ENCODE measurements at places on chromosomes 1 and 21. TPM values are rescaled to one million over a fixed set of nuclear protein-coding genes. Genes with fewer than 3 reads are reported as not detected.
A peak's percentile ranks its signal among the peaks of the same experiment; 100 is the strongest.

Gene LCE1A
- total RNA-seq = not detected

Gene MRPL24
- 74.1 TPM for total RNA-seq

GRCh38 chr1:36567601-36568341, 85.1 kb upstream of the CSF3R start:
- no peak for DNase-seq

DNA sequence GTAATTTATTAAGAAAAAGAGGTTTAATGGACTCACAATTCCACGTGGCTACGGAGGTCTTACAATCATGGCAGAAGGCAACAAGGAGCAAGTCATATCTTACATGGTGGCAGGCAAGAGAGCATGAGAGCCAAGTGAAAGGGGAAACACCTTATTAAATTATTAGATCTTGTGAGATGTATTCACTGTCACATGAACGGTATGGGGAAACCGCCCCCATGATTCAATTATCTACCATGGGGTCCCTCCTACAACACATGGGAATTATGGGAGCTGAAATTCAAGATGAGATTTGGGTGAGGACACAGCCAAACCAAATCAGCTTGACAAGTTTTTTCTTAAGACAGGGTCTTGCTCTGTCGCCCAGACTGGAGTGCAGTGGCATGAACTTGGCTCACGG, 14.3 kb downstream of the DAP3 start:
- no peak for DNase-seq

DNA sequence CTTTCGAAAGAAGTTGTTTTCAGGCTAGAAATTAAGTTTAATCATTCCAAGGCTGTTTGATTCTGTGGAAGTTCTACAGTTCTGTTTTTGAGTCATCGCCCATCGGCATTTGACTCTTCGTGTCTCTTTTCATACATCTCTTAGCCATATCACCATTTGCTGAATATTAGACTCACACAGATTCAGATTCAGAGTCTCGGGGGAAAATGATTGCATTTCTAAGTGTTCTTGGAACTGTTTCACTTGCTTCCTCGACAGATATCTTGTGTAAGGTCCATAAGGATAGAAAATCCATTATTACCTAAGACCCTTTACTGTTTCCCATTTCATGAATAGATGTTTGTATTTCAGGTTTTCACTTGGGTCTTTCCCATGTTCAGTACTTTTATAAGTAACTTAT, 237.0 kb upstream of the SGIP1 start:
- no peak for DNase-seq

GRCh38 chr1:81305997-81306452, 494.7 kb upstream of the ADGRL2 start:
- peak; percentile 52 for DNase-seq

Gene GBP5
- 0.26 TPM for total RNA-seq

DNA sequence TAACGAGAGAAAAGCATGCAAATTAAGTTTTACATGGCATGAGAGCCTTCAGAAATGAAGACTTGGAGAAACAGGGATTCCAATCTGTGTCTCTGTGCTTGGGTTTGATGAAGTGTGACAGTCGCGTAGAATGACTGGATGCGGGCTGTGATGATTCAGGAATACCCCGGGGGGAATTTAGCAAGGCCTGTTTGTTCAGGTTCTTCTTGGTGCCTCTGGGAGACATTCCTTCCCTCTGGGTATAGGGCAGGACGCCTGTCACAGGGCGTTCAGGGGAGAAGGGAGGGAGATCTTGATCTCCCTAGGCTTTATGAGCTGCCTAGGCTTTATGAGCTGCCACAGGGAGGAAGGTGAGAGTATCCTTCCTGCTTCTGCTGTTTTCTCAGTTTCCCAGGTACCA, 36.6 kb downstream of the DOP1B start:
- peak; percentile 75 for DNase-seq

- DNase-seq = no peak
Observed at GRCh38 chr1:26036756-26037281, 9.1 kb downstream of the SLC30A2 start.

DNA sequence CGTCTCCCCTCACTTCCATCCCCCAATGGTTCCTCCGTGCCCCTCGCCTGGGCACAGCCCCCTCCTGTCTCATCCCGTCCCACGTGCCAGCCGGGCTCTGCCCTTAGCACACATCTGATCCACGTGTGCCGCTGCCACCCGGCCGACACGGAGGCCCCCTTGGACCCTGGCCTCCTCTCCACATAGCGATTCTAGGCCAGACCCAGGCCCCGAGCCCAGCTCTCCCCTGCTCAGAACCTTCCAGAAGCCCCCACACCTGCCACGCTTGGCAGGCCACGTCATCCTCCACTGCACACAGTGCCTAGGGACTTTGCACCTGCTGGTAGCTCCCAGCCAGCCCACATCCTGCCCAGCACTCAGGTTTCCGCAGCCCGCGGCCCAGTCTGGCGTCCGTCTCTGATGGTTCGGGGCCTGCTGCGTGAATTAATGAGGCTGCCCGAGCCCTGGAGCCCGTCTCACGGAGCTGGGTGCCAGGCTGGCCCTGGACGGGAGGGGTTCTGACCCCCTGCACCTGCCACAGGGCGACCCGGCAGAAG, 20.1 kb downstream of the PLCH2 start:
- no peak for DNase-seq

DNA sequence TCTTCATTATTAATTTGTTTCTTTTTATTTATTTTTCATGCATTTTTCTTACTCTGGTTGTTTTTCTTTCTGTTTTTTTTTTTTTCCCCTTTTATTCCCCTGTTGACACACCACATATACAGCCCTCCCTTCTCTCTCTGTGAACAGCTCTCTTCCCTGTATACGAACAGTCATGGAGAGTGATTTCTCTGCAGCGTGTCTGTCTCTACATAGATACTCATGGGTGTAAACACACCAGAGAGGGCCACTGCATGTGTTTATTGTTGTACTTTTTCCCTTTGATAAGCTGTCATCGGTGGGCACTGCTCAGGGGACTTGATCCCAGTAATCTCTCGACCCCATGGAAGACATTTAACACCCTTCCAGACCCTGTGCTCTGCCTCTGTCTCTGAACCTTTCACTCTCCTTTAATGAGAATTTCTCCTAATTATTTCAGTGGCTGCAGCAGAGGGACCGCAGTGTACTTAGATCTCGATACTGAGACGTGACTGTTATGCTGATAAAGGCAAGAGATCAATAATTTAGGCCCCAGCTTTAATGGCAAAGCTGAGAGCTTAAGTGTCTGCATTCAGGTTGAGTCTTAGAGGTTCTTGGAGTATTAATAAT, 113.1 kb downstream of the PBX1 start:
- DNase-seq = no peak

DNA sequence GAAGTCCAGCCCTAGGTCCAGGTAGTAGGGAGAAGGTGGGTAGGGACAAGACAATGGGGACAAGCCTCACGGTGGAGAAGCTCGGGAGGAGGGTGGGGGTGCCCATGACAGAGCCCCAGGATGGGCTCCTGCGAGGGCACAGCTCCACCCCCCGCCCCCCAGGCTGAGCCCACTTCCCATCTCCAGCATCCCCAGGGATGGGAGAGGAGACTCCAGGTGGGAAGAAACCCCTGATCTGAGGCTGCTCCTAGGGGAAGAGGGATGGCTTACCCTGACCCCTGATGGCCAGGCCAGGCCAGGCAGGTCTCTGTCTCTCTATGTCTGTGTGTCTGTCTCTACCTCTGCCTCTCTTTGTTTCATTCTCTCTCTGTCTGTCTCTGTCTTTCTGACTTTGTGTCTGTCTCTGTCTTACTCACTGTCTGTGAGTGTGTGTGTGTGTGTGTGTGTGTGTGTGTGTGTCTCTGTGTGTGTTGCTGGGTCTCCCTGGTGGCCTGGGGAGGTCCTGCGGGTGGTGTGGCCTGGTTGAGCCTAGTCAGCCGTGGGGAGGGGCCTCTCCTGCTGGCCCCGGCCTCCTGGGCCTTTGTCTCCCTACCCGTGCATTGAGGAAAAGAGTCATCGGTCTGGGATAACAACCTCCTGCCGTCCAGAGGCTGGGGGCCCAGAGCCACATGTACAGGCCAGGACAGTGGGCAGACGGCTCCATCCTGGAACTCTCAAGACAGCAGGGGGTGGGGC, 45.7 kb downstream of the WNT9A start:
- no peak for DNase-seq

DNA sequence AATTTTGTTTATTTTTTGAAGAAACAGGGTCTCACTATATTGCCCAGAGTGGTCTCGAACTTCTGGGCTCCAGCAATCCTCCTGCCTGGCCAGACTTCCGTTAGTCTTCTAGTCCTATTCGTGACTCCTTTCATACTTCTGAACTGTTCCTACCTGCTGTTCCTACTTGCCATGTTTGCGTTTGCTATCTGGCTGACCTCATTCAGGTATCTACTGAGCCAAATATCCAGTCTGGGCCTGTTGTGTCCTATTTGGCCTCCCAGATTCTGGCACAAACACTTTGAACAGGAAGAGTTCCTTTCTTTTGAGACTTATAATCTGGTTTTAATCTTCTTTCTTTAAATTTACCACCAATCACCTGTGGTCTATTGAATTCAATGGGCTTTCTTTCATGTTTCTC, 6.9 kb upstream of the NR1I3 start:
- peak; percentile 95 for DNase-seq

DNA sequence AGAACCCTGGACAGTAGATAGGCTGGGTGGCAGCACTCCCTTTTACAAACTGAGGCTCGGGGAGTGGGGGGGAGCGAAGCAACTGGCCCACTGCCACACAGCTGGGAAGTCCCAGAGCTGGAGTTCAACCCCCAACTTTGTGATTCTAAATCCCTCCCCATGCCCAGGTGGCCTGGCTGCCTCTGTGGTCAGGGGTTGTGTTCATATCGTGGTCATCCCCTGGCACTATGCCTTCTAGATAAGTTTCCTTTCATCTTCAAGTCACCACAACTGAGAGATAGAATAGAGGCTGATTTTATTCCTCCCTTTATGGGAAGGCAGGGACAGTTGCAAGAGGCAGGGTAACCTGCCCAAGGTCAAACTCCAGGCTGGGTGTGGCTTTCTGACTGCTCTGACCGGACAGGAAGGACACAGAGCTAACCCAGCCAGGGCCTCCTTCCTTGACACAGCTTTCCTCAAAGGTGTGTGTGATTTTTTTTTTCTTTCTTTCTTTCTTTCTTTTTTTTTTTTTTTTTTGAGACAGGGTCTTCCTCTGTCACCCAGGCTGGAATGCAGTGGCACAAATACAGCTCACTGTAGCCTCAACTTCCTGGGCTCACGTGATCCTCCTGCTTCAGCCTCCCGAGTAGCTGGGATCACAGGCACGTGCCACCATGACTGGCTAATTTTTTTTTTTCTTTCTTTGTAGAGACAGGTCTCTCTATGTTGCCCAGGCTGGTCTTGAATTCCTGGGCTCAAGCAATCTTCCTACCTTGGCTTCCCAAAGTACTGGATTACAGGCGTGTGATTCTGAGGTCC, 18.4 kb upstream of the TNFRSF1B start:
- DNase-seq = no peak

GRCh38 chr21:27639286-27639685, 672.4 kb upstream of the ADAMTS5 start:
- no peak for DNase-seq

Measured in bronchial epithelial cell (primary cell).